ENCODE measurements at places on chromosomes 1 and 21. TPM values are rescaled to one million over a fixed set of nuclear protein-coding genes. Genes with fewer than 3 reads are reported as not detected.

Gene TSPEAR
- not detected for total RNA-seq

Gene TNFAIP8L2
- total RNA-seq = 14.5 TPM

Gene KCNJ6
- not detected for total RNA-seq

Gene MYOG
- total RNA-seq = not detected

Gene CD244
- 34.5 TPM for total RNA-seq

Gene OR6F1
- total RNA-seq = not detected

Gene PDC
- total RNA-seq = not detected

DNA sequence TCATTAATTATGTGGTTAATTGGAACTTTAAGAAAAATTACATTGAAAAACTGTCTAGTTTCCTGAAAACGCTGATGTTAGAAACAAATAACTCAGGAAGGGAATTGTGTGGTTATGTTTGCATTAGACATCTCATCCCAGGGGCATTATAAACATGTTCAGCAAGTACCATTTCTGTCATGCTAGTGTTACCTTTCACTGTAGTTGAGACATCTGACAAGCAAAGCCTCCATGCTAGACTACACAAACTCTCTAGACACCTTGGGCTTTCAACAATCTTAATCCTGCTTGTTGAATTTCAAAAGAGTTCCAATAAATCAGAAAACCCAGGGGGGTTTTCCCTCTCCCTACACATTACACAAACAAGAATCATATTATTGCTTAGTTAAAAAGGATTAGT is 536.8 kb downstream of the KCNT2 start:
- no peak for DNase-seq

DNA sequence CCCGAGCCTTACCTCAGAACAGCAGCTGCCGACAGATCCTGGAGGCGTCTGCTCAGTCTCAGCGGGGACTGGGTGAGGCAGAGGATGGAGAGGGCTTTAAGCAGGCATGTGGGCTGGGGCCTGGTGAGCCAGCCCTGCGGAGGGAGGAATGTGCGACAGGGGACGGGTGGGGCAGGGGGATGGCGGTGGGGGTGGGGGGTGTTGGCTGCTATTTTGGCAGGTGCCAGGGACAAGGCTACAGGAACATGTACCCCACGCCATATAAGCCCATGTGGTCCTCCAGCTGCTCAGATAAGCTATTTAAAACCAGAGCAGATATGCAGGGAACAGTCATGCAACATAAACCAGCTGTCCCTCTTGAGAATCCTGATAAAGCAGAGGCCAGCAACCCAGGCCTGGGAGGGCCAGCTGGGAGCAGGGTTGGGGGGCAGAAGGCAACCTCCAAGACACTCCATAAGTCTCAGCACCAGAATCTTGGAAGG is at the start of gene TNNT2:
TNNT2 (minus strand) TSS at position 70 of the 482 bp plus-strand sequence. CDS start 4,426 bp downstream, outside the sequence.
- DNase-seq = no peak

DNA sequence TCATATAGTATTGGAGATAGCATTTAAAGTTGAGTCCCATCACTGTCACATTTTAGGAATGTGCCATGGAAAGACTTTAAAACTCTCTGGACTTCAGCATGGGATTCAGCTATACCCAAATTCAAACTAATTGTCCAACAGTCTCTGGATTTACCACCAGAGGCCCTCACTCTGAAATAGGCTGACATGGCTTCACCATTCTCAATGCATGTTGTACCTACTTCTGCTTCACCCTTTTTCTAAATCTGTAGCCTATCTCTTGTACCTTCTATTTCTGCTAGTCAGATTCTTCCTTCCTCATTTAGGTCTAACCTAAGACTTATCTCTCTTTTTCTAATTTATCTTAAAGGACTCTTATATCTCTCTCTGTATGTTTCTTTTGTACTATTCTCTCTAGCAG is 512.7 kb upstream of the ZRANB2 start:
- no peak for DNase-seq

DNA sequence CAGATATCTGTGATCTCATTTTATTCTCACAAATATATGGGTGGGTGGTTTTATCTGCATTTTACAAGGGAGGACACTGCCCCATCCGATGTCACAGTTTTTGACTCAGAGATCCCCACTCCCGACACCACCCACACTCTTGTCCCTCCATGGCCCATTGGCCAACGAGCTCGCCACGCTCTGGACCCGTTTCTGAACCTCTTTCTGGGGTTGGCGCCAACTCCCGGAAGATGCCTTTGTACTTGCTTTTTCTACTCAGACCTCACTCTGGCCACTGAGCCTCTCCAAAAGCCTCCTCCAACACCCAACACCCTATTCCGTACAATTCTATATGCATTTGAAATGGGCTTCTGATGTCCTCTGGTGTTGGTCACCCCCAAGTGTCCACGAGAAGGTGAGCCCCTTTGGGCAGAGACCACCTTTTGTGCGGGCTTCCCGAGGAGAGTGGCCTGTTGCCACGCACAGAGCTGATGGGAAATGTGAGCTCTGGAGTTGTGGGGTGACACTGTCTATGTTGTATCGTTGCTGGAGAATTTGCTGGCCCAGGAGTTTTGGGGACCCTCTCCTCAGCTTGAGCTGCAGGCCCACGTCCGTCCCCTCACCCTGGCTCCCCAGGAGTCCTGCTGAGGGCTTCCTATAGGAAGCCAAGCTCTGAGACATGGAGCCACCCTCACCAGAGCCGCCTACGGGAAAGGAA is 366.9 kb upstream of the VAMP3 start:
- no peak for DNase-seq

GRCh38 chr1:179327196-179327595 is 33.6 kb downstream of the SOAT1 start:
- DNase-seq = no peak

- no peak for DNase-seq
Observed at GRCh38 chr1:116693759-116694480, 26.4 kb upstream of the IGSF3 start.

DNA sequence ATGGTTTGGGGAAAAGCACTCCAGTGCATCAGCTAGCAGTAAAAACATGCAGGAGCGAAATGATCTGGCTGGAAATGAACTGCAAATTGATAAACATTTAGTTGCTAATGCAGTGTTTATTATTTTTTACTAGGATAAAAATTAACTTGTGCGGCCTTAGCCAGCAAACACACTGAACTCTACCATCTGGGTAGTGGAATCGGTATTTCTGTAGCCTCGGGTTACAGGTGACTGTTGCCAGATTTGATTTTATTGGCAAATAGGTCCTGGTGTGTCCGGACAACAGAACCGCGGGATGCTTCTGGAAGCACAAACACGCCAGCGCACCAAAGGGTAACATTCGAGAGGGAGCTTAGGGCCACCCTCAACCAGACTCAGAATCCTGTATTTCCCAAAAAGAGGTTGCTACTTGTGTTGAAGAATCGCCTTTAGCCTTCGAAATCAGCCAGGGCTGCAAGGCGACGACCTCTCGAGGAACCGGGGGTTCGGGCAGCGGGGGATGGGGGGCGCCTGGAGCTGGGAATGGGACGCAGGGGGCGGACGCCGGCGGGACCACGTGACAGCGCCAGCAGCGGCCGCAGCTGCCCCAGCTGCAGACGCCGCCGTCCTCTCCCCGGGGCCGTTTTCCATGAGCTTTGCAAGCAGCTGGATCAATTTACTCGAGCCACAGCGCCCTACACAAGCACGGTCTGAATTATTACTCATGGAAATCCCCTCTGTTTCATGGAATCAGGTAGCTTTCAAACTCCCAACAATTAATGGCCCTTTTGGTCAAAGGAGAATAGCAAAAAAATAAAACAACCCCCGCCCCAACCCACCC is 158.8 kb downstream of the TOMM20 start:
- no peak for DNase-seq

DNA sequence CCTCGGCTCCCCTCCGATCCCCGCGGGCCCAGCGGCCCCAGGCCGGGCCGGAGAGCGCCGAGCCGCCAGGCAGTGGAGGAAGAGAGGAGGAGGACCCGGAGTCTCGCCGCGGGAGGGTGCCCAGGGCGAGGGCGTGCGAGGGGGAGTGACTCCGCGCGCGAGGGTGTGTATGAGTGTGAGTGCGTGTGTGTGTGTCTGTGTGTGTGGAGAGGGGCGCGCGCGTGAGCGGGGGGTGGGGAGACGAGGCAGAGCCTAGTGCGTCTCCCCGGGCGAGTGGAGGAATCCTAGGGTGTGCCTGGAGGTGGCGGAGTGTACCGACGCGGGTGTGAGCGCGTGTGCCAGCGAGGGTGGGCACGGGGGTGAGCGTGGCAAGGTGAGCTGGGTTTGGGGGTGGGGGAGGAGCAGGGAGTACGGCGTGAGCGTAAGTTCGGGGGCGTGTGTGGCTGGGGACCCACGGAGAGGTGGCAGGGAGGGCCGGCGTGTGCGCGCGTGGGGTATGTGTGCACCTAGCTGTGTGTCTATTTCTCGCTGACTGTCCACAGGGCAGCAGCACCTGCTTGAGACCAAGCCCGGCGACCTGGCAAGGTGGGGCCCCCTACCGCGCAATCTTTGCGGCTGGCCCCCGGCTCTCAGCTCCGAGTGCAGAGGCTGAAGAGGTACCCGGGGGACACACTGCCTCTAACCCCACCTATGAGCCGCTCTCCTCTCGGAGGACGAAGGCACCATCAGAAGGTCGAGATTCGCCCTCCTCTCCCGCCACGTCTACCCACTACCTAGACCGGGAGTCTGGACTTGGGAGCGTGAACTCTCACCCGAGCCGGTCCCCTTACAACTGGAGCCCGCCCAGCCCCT is 784 bp upstream of the KCND3 start:
- DNase-seq = no peak

- no peak for DNase-seq
Observed at GRCh38 chr1:220353229-220354012, 81.2 kb upstream of the RAB3GAP2 start.

GRCh38 chr1:192615055-192615454 is 20.9 kb upstream of the RGS13 start:
- no peak for DNase-seq

DNA sequence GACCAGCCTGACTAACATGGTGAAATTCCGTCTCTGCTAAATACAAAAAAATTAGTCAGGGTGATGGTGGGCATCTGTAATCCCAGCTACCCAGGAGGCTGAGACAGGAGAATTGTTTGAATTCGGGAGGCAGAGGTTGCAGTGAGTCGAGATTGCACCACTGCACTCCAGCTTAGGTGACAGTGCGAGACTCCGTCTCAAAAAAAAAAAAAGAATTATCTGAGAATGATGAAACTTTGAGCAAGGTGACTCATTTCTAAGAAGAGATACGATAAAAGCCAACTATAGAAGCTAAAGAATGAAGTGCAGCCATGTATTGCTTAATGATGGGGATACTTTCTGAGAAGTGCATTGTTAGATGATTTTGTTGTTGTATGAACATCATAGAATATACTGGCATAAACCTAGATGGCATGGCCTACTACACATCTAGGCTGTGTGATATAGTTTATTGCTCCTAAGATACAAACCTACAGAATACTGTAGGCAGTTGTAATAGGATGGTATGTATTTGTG is 64.7 kb downstream of the SNRPE start:
- no peak for DNase-seq

- no peak for DNase-seq
Observed at GRCh38 chr1:201594575-201595245, 55.8 kb downstream of the NAV1 start.

DNA sequence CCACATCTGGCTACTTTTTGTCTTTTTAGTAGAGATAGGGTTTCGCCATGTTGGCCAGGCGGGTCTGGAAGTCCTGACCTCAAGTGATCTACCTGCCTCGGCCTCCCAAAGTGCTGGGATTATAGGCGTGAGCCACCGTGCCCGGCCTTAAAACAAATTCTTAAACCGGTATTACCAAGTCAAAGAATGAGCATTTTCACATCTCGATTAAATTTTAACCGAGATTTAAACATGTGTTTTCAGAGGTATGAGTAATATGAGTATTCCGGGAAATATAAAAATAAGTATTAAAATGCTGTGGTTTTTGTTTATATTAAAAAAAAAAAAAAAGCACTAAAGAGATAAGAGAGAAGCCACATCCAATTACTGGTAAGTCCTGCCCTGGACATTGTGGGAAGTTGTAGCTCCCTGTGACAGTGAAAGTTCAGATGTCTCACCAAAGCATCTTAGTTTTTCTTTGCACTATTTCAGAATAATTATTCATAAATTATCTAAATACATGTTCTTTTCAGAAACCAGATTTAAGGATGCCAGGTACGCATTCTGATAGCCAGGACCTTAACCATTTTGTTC is 24.9 kb downstream of the ZNF281 start:
- DNase-seq = no peak

GRCh38 chr1:219924342-219924741 is 4.0 kb downstream of the SLC30A10 start:
- no peak for DNase-seq

GRCh38 chr21:41439248-41439647 is 13.2 kb downstream of the MX1 start:
- no peak for DNase-seq

DNA sequence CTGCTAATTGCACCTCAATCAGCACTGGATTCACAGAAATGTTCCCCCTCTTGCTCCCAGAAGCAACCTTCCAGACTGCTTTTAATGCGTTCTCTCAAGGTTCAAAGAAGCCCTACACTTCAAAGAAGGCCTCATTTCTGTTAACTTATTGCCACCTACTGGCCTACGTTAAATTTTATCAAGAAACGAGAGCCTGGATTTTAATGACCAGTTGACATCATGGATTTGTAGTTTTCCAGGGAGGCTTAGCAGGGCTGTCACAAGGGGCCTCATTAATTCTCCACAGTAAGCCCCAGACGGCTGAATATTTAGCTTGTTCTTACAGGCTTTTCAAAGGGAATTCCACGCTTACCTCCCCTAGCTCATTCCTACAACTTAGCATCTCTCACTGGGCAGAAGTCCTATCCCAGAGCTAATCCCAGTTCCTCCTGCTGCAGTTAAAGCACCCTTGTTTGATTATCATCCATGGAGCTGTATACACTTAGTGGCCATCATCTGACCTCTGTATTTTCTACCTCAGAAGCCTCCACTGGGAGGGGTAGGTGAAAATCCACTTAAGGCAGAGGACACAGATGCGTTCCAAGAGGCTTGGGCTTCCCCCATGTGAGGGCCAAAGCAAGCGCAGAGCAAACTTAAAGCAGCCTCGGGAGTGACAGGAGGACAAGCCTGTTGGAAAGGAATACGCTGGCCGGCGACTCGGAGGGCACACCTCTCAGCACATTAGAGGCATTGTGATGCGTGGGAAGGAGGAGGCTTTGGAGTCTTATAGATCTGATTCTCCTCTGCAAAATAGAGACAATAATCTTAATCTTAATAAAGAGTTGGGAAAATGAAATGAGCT is 32.2 kb upstream of the CYP4X1 start:
- DNase-seq = no peak

- no peak for DNase-seq
Observed at GRCh38 chr1:19769211-19769932, 30.3 kb downstream of the TMCO4 start.

DNA sequence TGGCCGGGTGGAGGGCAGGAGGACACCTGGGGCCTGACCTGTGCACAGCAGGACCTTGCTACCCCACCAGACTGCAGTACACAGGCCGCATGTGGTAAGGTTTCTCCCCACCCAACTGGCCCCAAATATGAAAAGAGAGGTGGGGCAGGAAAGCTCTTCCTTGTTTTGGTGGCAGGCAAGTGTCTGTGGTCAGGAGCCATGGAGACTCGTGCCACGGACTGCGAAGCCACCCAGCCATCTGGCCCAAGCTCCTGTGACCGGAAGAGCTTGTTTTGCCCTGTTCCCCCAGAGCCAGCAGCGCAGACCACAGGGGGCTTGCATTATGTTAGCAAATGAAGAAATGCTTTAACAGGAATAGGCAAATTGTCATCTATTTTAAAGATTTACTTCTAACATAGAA is 54.9 kb downstream of the OLIG1 start:
- DNase-seq = no peak

Data from activated CD8-positive, alpha-beta memory T cell treated with anti-CD3 and anti-CD28 coated beads, Interleukin-2, amount 10 ng/mL, durations not matched to agents 7 days and 5 days (primary cell).